ENCODE measurements at places on chromosomes 4 and X. TPM values are rescaled to one million over a fixed set of nuclear protein-coding genes. Genes with fewer than 3 reads are reported as not detected.

The FAM149A gene
- total RNA-seq = 1.1 TPM

The POLN gene
- total RNA-seq = 0.55 TPM

The ZMAT1 gene
- 0.06 TPM for total RNA-seq

The TMSB15A gene
- 0.55 TPM for total RNA-seq
